T-cell (primary cell): ENCODE measurements at places on chromosomes 4 and X.

- DNase-seq: no peak
Measured at GRCh38 chr4:960636-961350, 12.6 kb downstream of the DGKQ start.

- DNase-seq: no peak
Measured at GRCh38 chrX:123986377-123986776, 24.9 kb downstream of the STAG2 start.

GRCh38 chr4:137601934-137602333 is 69.6 kb upstream of the PCDH18 start:
- DNase-seq: no peak

- DNase-seq: no peak
Measured at GRCh38 chrX:110143454-110144210, 140.7 kb downstream of the TMEM164 start.

DNA sequence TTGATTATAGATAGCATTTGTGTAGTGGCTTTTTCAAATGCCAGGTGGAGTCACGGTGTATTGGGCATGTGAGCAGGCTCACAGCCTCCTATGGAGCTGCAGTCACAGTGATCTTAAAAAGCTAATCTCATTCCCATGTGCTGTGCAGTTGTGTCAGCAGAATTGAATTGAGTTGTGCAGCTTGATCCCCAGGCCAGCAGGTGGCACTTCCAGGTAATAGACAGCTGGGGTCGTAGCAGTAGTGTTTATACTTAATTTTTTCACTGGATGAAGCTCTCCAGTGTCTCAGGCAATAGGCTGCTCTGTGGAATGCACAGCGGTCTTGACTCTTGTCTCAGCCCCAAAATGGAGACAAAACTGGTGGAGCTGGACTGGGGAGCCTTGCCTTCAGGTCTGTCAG is 1028.1 kb downstream of the SH3BGRL start:
- no peak for DNase-seq

DNA sequence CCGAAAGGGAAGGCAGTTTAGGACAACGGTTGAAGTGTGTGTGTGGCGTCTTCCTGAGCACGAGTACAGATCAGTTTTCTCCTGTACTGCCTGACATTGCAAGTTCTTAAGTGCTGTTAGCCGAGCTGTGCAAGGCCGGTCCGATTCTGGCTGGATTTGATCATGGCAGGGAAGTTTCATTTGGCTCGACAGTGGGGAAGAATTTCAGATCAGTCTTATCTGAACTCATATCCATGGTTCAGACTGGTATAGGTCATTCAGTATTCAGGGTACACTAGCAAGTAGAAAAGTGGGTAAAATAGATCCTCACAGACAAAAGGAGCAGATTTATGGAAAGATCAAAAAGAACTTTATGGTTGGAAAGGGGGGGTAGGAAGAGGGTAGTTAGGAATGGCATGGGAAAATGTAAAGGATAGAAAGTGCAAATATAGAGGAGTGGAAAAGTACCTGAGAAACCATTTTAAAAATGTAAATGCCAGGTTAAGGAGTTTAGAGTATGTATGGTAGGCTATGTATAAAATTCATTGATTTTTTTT is 716 bp downstream of the THAP9 start:
- DNase-seq: no peak

- no peak for DNase-seq
Measured at GRCh38 chrX:55816023-55816422, 98.5 kb downstream of the RRAGB start.

GRCh38 chr4:104494185-104494584 is 509 bp downstream of the CXXC4 start:
- DNase-seq: no peak

- no peak for DNase-seq
Measured at GRCh38 chrX:73448379-73448778, 1.5 kb downstream of the CDX4 start.

- no peak for DNase-seq
Measured at GRCh38 chrX:68428431-68428830, 4.9 kb downstream of the OPHN1 start.

DNA sequence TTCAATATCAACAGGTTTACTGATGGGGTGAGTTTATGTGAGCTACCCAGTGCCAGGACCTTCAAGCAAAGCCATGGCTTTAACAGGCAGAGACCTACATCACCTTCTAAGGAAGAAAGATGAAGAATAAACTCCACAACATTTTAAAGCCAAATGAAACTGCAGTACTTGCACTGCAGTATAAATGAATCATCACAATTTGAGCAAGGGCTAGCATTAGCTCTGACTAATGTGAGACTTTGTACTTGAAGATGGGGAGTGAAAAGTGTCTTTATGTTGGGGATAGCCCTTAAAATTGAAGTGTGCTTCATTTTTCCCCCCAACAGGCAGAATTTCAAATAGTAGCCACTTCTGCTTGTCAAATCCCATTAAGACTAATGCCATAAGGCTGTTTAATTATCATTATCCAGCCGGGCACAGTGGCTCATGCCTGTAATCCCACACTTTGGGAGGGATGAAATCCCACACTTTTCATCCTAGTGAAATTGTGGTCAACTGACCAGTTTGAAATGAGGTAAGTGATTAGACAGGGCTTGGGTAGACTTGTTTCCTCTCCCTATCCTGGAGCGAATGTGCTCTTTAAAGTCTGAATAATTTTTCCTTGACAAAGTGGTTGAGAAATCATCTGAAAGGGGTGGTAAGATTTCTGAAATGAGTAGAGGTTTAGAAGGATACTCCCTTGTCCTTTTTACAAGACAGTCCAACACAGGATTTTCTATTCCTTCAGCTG is 27.2 kb upstream of the GPR34 start:
- no peak for DNase-seq

GRCh38 chr4:183172881-183173280 is 73.8 kb downstream of the WWC2 start:
- DNase-seq: no peak

DNA sequence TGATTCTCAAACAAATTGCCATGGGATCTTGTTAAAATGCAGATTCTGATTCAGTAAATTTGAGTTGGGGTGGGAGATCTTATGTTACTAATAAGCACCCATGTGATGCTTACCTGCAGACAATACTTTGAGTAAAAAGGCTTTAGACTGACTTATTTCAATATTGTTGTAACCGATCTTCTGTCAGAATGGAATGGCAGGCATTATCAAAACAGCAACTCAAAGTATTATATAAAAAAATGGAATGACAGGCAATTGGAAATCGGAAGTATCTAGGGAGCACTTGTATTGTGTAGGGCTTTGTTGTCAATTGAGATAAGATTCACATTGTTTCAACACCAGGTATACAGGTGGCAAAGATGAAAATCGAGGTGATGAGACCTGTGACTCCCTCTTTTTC is 67.5 kb downstream of the C4orf33 start:
- DNase-seq: no peak

- no peak for DNase-seq
Measured at GRCh38 chr4:94168321-94168720, 39.3 kb upstream of the SMARCAD1 start.
